Psoas muscle (tissue), 8 donors: ENCODE measurements at places on chromosomes 16 and 17.

GRCh38 chr16:88349903-88350900 lies 32.6 kb upstream of the ZNF469 start:
- DNase-seq = no peak

- DNase-seq = no peak
Measured at GRCh38 chr16:88034770-88035169, 83.5 kb downstream of the BANP start.

GRCh38 chr17:78117027-78117981 lies 11.3 kb downstream of the TMC6 start:
- DNase-seq = peak; percentile 48

DNA sequence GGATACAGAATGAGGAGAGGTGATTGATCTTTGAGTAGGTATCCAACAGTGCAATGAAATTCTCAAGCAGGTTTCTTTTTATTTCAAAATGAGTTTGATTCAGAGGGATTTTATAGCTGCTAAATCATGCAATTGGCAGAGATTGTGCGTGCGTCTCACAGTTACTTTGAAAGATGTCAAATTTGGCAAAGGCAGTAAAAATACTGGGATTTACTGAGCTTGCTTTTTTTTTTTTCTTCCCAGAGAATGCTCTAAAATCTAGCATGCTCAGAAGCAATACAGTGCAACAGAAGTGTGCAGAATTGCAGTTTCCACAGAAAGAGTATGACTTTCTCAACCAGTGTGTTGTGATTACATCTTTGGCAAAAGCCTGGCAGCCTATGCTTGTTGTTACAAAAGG lies 410.7 kb upstream of the GOT2 start:
- DNase-seq = no peak

GRCh38 chr17:82861393-82861775 lies 21.6 kb upstream of the ZNF750 start:
- no peak for DNase-seq

GRCh38 chr17:31433091-31433790 lies 41.8 kb downstream of the RAB11FIP4 start:
- DNase-seq = no peak

DNA sequence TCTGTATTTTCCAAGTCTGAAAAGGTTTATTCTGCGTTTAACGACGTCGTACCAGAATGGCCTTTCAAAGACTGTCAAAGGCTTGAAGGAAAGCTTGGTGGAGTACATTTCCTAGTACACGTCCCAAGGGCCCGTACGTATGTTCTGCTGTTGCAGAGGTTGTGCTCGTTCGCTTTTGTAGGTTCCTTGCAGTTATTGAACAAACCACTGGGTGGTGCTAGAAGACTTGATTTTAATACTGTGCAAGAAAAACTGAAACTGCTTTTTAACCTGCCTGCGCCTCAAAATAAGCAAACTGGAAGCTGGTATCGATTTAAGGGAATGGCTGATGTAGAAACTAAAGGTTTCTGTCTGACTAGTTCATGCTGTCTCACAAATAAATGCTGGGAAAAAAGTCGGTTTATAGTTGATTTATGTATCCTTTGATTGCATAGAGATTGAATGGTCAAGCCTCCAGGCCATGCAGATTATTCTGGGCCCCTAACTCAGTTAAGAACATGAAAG lies 54.6 kb downstream of the USP10 start:
- DNase-seq = peak; percentile 42

GRCh38 chr17:5785338-5785737 lies 201.0 kb upstream of the NLRP1 start:
- DNase-seq = no peak

DNA sequence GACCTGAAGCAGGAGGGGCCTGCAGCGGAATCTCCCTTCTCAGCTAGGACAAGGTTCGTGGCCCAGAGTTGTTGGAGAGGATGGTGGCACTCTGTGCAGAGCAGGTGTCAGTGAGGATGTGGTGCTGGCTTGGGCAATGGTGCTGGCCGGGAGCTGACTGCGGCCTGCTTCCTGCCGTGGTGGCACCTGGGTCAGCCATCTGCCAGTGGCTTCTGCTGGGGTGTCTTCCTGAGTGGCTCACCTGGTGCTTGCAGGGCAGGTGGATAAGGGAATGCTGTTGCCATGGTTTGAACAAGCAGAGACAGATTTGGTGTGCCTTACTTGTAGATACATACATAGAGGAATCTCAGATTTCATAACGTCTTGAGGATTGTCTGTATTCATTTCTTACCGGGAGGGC lies 69.6 kb downstream of the SEC14L1 start:
- no peak for DNase-seq

- no peak for DNase-seq
Measured at GRCh38 chr16:72159386-72159785, 12.6 kb downstream of the PMFBP1 start.

GRCh38 chr17:82435601-82436583 lies 14.7 kb downstream of the CYBC1 start:
- DNase-seq = no peak

DNA sequence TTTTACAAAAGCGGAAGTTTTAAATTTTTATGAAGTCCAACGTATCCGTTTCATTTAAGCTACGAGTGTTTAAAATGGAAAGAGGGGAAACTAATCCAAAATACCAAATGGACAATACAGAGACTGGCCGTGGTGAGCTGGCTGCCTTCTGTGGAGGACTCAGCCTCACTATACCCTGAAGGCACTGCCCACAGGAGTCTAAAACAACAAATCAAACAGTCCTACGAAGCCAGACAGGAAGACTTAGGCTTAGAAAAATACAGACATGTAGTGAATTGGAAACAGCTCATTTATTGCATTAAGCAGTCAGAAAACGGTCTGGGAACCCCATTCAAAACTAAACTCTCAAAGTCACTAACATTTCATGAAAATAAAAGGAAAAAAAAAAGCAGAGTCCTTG lies 75.1 kb downstream of the CYTH1 start:
- DNase-seq = no peak

GRCh38 chr16:47881574-47881973 lies 274.2 kb downstream of the ABCC12 start:
- no peak for DNase-seq

DNA sequence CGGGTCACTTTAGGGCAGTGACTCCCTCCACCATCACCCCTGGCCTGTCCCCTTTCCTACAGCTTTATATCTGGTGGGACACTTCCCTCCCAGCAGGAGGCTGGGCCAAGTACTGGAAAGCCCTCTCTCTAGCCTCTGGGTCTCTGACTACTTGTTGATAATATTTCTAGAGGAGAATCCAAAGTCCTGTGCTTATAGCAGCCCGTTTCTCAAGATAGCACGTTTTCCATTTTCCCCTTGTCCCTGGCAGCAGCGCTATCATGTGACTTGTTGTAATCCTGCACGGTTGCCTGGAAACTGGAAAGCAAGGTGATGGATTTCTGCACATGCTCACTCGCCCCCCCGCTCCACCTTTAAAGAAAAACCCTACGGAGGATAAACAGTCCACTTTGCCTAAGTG lies 3.3 kb upstream of the AXIN2 start:
- no peak for DNase-seq

- DNase-seq = no peak
Measured at GRCh38 chr16:80084163-80084562, 456.6 kb upstream of the DYNLRB2 start.

GRCh38 chr16:57889960-57890751 lies 80.8 kb downstream of the CNGB1 start:
- DNase-seq = no peak
